ENCODE measurements at places on chromosomes 6 and 20. TPM values are rescaled to one million over a fixed set of nuclear protein-coding genes. Genes with fewer than 3 reads are reported as not detected.

Gene OR12D3
- not detected for total RNA-seq

Gene CCDC170
- 0.57 TPM for total RNA-seq

Gene TFAP2D
- total RNA-seq: not detected

Gene POU5F1
- 1.3 TPM for total RNA-seq

Gene GGTLC1
- total RNA-seq: not detected

Gene PPIL6
- 2.2 TPM for total RNA-seq

Gene RIPOR2
- total RNA-seq: 2.6 TPM

Gene TNNC2
- 3.1 TPM for total RNA-seq

Gene WFDC5
- total RNA-seq: not detected

GRCh38 chr6:168640768-168641167 is 199.8 kb downstream of the SMOC2 start:
- DNase-seq: no peak
- no peak overlapping the region for H3K27ac ChIP-seq
- H3K4me3 ChIP-seq: no peak overlapping the region
- H3K36me3 ChIP-seq: no peaks in the 10 kb centered on the region

DNA sequence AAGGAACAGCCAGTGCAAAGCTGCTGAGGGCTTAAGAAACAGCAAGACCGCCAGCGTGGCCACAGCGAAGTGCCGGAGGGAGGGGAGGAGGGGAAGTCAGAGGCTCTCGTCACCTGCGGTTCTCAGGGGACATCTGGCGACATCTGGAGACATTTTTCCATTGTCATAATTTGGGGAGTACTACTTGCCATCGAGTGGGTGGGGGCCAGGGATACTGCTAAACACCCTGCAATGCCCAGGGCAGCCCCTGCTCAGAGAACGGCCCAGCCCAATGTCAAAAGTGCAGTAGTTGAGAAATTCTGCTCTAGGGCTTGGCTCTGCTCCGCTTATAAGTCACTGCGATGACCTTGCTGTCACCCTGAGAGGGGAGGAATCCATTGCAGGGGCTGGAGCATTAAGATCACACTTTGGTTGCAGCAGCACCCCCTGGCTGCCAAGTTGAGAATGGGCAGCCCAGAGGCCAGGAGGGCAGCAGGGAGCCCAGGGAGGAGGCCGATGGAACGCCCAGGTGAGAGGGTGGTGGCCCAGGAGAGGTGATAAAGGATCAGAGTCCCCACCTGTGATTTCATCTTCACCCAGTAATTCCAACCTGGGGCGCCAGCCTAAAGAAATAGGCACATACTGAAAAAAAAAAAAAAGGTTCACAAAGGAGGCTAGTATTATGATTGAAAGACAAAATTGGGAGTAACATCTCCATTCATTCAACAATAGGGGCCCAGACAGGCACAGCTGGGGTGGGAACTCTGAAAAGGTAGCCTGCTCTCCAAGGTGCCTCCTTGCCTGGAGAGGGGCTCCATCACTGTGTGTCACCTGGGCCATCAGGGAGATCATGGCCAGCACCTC is 218.2 kb downstream of the BMP7 start:
- H3K4me3 ChIP-seq: no peak overlapping the region
- H3K4me1 ChIP-seq: peaks cover 12% of the 10 kb centered on the region
- no peaks in the 10 kb centered on the region for H3K36me3 ChIP-seq
- no peak overlapping the region for H3K27ac ChIP-seq
- no peaks in the 10 kb centered on the region for H3K27me3 ChIP-seq

DNA sequence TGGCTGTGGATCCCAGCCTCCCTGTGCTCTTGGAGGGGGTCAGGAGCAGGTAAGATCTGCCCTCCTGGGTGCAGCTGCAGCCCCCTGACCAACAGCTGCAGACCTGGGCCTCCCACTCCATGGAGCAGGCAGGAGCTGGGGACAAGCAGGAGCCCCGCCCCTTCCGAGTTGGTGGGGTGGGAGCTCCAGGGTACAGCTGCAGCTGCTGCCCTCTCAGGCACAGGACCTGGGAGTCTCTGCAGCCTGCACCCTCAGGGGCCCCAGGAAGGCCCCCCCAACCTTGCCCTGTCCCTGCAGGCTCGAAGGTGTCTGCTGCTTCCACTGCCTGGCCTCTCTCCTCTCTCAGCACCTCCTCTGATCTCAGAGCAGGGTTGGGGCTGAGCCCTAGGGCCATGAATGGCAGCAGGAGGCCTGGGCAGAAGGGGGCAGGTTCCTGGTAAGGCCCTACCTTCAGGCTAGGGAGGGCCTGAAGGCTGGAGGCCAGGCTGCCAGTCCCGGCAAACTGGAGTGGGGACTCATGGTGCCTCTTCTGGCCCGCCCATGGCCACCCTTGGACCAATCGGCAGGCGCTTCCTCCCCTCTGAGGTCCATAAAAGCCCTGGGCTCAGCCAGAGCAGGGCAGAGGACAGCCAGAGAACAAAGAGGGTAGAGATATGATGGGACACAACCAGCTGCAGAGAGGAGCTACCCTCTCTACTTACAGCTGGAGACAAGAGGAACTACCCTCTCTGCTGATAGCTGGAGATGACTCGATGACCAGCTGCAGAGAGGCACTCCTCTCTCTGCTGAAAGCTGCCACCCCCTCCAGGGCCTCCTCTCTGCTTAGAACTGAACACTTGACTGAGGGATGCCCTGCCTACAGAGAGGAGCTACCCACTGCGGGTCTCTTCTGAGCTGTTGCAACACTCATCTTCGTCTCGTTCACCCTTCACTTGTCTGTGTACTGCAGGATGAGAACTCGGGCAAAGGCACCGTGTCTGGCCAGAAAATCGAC is 7.8 kb upstream of the PACSIN1 start:
- no peaks in the 10 kb centered on the region for H3K27me3 ChIP-seq
- H3K36me3 ChIP-seq: no peaks in the 10 kb centered on the region
- H3K4me3 ChIP-seq: no peak overlapping the region
- no peak overlapping the region for H3K27ac ChIP-seq

- H3K4me3 ChIP-seq: no peak overlapping the region
- H3K4me1 ChIP-seq: no peaks in the 10 kb centered on the region
- H3K27ac ChIP-seq: no peak overlapping the region
- no peaks in the 10 kb centered on the region for H3K27me3 ChIP-seq
- DNase-seq: no peak
- H3K36me3 ChIP-seq: no peaks in the 10 kb centered on the region
Observed at GRCh38 chr6:112415366-112415765, 68.2 kb downstream of the RFPL4B start.

- no peak overlapping the region for H3K4me3 ChIP-seq
- no peak for DNase-seq
- no peaks in the 10 kb centered on the region for H3K27me3 ChIP-seq
- peaks cover 41% of the 10 kb centered on the region for H3K4me1 ChIP-seq
- H3K27ac ChIP-seq: peak overlapping the region; percentile 74
- H3K36me3 ChIP-seq: no peaks in the 10 kb centered on the region
Observed at GRCh38 chr20:37328149-37328945, 17.6 kb upstream of the SRC start.

- no peaks in the 10 kb centered on the region for H3K4me1 ChIP-seq
- no peak overlapping the region for H3K27ac ChIP-seq
- H3K4me3 ChIP-seq: no peak overlapping the region
- no peaks in the 10 kb centered on the region for H3K36me3 ChIP-seq
- H3K27me3 ChIP-seq: no peaks in the 10 kb centered on the region
- DNase-seq: no peak
Observed at GRCh38 chr6:15804164-15805154, 141.6 kb upstream of the DTNBP1 start.

GRCh38 chr6:30915591-30915946 is 1.5 kb downstream of the VARS2 start:
- DNase-seq: no peak
- H3K27ac ChIP-seq: peak overlapping the region; percentile 90
- no peak overlapping the region for H3K4me3 ChIP-seq
- no peaks in the 10 kb centered on the region for H3K27me3 ChIP-seq
- H3K4me1 ChIP-seq: peaks cover 19% of the 10 kb centered on the region

- H3K4me3 ChIP-seq: no peak overlapping the region
- no peaks in the 10 kb centered on the region for H3K27me3 ChIP-seq
- DNase-seq: no peak
- H3K4me1 ChIP-seq: no peaks in the 10 kb centered on the region
- H3K27ac ChIP-seq: no peak overlapping the region
Observed at GRCh38 chr6:80433010-80433672, 326.7 kb downstream of the BCKDHB start.

DNA sequence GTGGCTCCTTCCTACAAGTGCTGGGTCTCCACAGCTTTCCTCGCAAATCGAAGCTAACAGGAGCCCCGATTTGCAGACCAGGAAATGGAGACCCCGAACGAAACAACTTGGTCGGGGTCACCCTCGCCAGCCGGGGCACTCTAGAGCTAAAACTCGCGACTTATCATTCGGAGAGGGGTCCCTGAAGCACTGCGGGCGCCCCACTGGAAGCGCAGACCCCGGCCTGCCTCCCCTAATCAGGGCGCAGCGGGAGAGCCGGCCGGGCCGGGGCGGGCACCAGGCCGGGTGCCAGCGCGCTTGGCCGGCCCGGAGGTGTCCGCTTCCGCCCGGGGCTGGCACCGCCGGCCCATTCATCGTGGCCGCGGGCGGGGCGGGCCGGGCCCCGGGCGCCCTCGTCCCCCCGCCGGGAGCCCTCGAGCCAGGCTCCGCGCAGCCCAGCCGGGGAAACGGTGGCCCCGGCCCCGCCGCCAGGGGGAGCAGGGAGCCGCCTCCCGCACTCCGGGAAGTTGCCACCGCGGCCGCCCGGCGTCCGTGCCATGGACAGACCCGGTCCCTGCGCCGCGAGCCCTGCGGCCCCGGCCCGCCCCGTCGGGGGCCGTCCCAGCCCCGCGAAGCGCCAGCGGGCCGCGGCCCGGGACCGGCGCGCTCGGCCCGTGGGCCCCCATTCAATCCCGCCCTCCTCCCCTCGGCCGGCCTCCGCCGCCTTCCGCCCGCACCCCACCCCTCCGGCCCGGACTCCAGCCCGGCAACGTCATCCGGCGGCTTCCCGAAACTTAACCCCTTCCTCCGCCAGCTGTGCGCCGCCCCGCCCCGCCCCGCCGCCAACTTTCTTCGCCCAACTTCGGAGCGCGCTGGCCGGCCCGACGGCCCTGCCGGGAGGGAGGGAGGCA is 961 bp downstream of the RRBP1 start:
- peaks cover 3% of the 10 kb centered on the region for H3K36me3 ChIP-seq
- H3K4me3 ChIP-seq: peak overlapping the region; percentile 88
- peaks cover 8% of the 10 kb centered on the region for H3K4me1 ChIP-seq
- no peak for DNase-seq
- no peaks in the 10 kb centered on the region for H3K27me3 ChIP-seq
- peak overlapping the region; percentile 96 for H3K27ac ChIP-seq

- no peak overlapping the region for H3K4me3 ChIP-seq
- DNase-seq: no peak
- no peaks in the 10 kb centered on the region for H3K27me3 ChIP-seq
- H3K36me3 ChIP-seq: peaks cover 61% of the 10 kb centered on the region
- H3K27ac ChIP-seq: peak overlapping the region; percentile 83
Observed at GRCh38 chr20:41169162-41169690, 31.9 kb downstream of the PLCG1 start.

GRCh38 chr6:105967917-105968602 is 118.1 kb upstream of the PRDM1 start:
- no peak for DNase-seq
- no peaks in the 10 kb centered on the region for H3K27me3 ChIP-seq
- no peaks in the 10 kb centered on the region for H3K36me3 ChIP-seq
- no peak overlapping the region for H3K27ac ChIP-seq
- no peak overlapping the region for H3K4me3 ChIP-seq

DNA sequence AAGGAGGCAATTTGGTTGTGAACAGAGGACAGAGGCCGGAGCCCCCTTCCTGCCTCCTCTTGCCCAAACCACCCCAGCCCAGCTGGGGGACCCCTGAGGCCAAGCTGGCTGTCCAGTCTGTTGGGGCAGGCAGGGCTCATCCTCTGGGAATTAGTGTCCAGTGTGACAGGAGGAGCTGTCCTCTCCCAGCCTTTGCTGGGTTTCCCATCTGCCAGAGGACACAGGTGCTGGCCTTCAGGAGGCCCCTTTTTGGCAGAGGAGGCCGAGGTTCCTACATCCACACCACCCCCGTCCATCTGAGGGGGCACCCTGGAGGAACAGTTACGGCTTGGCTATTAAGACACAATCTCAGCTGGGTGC is 44.7 kb upstream of the MDGA1 start:
- no peaks in the 10 kb centered on the region for H3K36me3 ChIP-seq
- no peaks in the 10 kb centered on the region for H3K27me3 ChIP-seq
- H3K27ac ChIP-seq: no peak overlapping the region
- H3K4me1 ChIP-seq: no peaks in the 10 kb centered on the region
- no peak for DNase-seq

DNA sequence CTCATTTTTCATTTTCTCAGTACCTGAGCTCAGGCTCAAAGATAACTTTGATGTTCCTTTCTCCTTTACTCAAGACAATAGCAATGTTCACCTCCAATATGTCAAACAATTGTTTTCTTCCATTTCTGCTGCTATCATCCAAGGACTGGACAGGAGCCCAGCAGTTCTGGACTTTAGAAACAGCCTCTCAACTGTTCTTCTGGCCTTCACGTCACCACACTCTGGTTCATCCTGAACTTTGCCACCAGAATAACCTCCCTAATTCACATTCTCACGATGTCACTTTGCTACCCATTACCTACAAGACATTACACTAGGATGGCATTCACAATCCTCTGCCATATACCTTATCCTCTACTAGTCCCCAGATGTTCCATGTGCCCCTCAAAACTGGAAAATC is 60.6 kb upstream of the PLEKHG1 start:
- DNase-seq: peak; percentile 37
- H3K4me1 ChIP-seq: peaks cover 3% of the 10 kb centered on the region
- H3K27me3 ChIP-seq: no peaks in the 10 kb centered on the region
- no peak overlapping the region for H3K27ac ChIP-seq

DNA sequence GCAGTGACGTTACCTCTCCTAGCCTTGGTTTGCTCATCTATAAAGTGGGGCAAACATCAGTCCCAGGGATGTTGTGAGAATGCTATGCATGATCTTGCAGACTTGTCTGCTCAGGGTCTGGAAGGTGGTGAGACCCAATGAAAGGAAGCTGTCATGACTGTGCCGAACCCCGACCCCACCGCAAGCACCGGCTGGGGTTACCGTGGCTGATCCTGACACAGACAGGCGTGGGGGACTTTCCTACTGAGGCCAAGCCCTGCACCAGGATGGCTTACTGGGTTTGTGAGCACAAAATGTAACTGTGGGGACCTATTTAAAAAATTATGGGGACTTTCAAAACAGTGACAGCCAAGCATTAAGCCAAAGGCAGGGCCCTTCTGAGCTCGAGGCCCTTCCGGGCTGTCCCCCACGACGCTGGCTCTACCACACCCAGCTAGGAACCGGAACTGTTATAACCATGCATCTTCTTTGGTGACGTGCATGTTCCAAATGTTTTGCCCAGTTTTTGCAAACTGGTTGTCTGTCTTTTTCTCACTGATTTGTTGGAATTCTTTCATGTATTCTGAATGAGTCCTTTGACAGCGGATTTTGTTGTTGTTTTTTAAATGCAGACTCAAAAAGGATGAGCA is 76.6 kb upstream of the PMEPA1 start:
- no peak overlapping the region for H3K27ac ChIP-seq
- H3K36me3 ChIP-seq: no peaks in the 10 kb centered on the region

DNA sequence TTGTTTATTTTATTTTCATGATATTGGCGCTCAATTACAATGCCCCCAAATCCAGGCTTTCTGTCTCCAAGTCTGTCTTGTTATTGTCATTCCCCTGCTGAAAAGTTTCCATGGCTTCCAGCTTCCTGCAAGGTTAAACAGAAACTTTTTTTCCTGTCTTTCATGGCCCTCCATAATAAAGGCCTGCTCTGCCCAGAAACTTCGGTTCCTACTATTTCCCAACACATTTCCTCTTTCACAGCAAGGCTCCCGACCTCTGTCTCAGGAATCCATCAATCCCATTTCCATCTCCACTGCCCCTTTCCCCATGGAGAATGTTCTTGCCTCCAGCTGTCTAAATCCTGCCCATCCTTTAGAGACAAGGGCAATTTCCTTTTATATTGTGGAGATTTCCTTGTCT is 365.2 kb upstream of the JARID2 start:
- H3K36me3 ChIP-seq: no peaks in the 10 kb centered on the region
- peak overlapping the region; percentile 37 for H3K27ac ChIP-seq
- no peak for DNase-seq
- H3K4me1 ChIP-seq: peaks cover 16% of the 10 kb centered on the region
- H3K27me3 ChIP-seq: no peaks in the 10 kb centered on the region

Data from esophagus muscularis mucosa (tissue), 4 donors.